ENCODE measurements at places on chromosomes 6 and 20.

- no peak for DNase-seq
These were observed 4.4 kb downstream of the NCOA5 start for GRCh38 chr20:46085179-46085851.

DNA sequence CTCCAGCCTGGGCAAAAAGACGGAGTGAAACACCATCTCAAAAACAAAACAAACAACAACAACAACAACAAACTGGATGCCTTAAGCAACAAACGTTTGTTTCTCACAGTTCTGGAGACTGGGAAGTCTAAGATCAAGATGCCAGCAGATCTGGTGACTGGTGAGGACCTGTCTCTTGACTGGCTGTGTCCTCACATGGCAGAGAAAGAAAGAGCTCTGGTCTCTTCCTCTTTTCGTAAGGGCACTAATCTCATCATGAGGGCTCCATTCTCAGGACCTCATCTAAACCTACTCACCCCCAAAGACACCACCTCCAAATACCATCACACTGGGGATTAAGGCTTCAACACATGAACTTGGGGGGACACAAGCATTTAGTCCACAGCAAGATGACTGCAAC is 13.5 kb upstream of the GFOD1 start:
- no peak for DNase-seq

DNA sequence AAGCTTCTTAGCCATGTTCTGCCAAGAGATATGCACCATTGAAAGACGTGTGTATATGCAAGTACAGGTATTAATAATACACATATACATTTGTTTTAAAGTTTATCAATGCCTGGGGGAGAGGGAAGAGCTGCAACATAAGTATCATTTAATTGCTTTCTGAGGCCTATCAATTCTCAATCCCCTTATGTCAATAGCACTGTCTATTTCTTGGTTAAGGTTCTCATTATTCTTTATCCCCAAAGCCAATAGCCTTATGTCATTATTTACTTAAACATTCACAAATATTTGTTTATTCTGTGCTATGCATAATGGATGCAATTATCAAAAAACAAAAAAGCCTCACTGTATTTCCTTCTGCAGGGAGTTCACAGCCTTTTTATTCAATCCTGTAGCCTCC is 350.3 kb upstream of the KCNQ5 start:
- DNase-seq: no peak

- no peak for DNase-seq
These were observed 196.3 kb downstream of the KHDC1L start for GRCh38 chr6:73028893-73029450.

- no peak for DNase-seq
These were observed 45.7 kb downstream of the PREP start for GRCh38 chr6:105357165-105357564.

- DNase-seq: no peak
These were observed 56.9 kb upstream of the TIAM2 start for GRCh38 chr6:154938221-154938580.

Measured in activated CD4-positive, alpha-beta T cell treated with anti-CD3 and anti-CD28 coated beads, Interleukin-2, amount 50 U/mL, for 1 hour (primary cell).